ENCODE measurements at places on chromosomes 12 and 14. TPM values are rescaled to one million over a fixed set of nuclear protein-coding genes. Genes with fewer than 3 reads are reported as not detected.

DNA sequence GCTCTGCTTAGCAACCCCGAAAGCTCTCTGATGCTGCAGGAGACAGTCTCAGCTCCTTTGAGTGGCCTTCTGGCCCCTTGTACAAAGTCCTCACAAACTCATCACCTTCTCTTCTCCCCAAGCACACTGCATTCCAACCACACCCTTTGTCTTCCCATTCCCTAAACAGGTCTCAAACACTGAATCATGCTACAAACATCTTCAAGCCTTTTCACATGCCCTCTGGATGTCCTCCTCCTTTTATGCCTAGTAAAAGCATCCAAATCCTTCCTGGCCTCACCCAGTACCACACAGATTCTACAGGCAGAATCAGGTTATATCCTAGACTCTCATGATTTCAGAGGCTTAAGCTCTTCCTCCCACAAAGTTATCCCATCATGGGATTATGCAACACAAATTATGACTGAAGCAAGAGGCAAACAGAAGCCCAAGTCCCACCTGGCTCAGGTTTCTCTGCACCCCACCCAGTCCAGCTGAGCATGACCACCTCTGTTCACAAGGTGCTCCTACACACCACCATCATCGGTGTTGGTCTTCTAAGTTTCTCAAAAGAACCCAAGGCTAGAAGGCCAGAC is 61.4 kb upstream of the PCED1B start:
- DNase-seq, result no peak
- no peak overlapping the region for H3K27ac ChIP-seq
- no peak overlapping the region for H3K4me3 ChIP-seq
- no peaks in the 10 kb centered on the region for H3K36me3 ChIP-seq

- H3K36me3 ChIP-seq, result no peaks in the 10 kb centered on the region
- peak within 1 kb of the TSS; percentile 18 for H3K4me3 ChIP-seq
- H3K27ac ChIP-seq, result no peak within 1 kb of the TSS
- H3K27me3 ChIP-seq, result peaks cover 50% of the 10 kb centered on the region
- DNase-seq, result peak; percentile 12
- H3K4me1 ChIP-seq, result peaks cover 2% of the 10 kb centered on the region
Observed at GRCh38 chr14:59870277-59871165, at the start of gene RTN1. Gene RTN1, minus strand, starts transcription at chr14:59870776. Its CDS starts 146 bp downstream, at chr14:59870630.

- no peak for DNase-seq
- H3K27me3 ChIP-seq, result no peaks in the 10 kb centered on the region
- H3K4me1 ChIP-seq, result no peaks in the 10 kb centered on the region
- H3K27ac ChIP-seq, result no peak overlapping the region
- no peak overlapping the region for H3K4me3 ChIP-seq
Observed at GRCh38 chr14:23827100-23827892, 126.3 kb upstream of the DHRS4 start.

GRCh38 chr12:90106568-90106967 is 397.9 kb upstream of the ATP2B1 start:
- no peak overlapping the region for H3K4me3 ChIP-seq
- H3K27ac ChIP-seq, result no peak overlapping the region
- DNase-seq, result no peak
- no peaks in the 10 kb centered on the region for H3K4me1 ChIP-seq

DNA sequence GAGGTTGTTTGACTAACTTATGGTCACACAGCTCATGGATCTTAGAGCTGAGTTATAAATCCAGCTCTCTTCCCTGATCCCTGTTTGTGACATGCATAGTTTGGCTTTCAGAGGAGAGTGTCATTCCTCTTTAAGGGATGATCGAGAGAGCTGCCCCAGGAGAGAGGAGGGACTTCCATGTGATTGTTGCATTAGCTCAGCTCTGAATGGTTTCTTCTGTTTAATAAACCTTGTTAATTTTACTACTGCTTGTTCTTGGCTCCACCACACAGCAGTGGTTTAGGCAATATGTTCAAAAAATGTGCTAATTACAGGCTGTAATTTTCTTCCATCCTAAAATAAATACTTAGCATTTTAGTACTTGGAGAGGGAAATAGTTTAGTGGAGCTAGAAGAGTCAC is 152.5 kb downstream of the C12orf75 start:
- H3K27ac ChIP-seq, result no peak overlapping the region
- no peaks in the 10 kb centered on the region for H3K4me1 ChIP-seq
- DNase-seq, result no peak
- H3K4me3 ChIP-seq, result no peak overlapping the region

- no peak overlapping the region for H3K27ac ChIP-seq
- H3K36me3 ChIP-seq, result no peaks in the 10 kb centered on the region
- H3K27me3 ChIP-seq, result no peaks in the 10 kb centered on the region
- no peak overlapping the region for H3K4me3 ChIP-seq
- H3K4me1 ChIP-seq, result no peaks in the 10 kb centered on the region
Observed at GRCh38 chr12:92338671-92339070, 193.0 kb upstream of the BTG1 start.

DNA sequence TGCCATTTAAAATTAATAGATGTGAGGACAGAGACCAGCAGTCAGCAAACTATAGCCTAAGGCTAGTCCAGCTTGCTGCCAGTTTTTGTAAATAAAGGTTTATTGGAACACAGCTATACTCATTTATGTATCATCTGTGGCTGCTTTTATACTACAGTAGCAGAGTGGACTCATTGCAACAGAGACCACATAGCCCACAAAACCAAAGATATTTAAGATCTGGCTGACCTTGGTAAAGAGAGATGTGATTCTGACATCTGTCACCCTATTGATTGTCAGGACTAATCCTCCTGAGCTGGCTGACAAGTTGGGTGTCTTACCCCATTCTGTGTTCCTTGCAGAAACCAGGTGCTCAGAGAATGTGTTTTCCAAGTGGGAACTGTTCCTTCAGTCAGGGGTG is 99.9 kb downstream of the BEGAIN start:
- no peaks in the 10 kb centered on the region for H3K27me3 ChIP-seq
- H3K4me3 ChIP-seq, result no peak overlapping the region
- no peak overlapping the region for H3K27ac ChIP-seq
- DNase-seq, result no peak
- no peaks in the 10 kb centered on the region for H3K36me3 ChIP-seq
- H3K4me1 ChIP-seq, result no peaks in the 10 kb centered on the region

GRCh38 chr12:83010169-83010804 is 323.6 kb downstream of the TMTC2 start:
- no peak overlapping the region for H3K4me3 ChIP-seq
- no peaks in the 10 kb centered on the region for H3K36me3 ChIP-seq

DNA sequence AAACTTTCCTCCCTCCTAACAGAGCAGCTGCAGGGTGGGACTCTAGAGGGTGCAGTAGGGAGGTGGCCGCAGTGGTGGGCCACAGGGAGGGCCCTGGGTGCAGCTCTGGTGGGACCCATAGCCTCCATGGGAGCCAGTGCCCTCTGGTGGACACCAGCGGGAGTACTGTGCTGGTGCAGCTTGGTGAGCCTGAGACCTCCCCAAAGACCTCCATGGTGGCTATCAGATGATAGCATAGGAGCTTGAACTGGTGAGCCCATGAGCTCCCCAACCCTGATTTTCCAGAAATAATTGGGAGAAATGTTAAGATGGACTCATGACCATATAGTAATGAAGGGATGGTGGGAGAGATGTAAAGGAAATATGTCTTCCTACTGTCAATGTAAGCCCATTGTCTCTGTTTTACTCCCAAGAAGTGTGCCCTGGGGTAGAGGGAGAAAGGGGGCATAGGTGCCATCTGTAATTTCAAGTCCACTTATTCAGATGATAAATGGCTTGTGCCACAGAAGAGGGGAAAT is 98.7 kb downstream of the GAS2L3 start:
- no peaks in the 10 kb centered on the region for H3K36me3 ChIP-seq
- H3K27me3 ChIP-seq, result no peaks in the 10 kb centered on the region
- peak; percentile 12 for DNase-seq
- no peaks in the 10 kb centered on the region for H3K4me1 ChIP-seq
- no peak overlapping the region for H3K4me3 ChIP-seq
- H3K27ac ChIP-seq, result no peak overlapping the region

DNA sequence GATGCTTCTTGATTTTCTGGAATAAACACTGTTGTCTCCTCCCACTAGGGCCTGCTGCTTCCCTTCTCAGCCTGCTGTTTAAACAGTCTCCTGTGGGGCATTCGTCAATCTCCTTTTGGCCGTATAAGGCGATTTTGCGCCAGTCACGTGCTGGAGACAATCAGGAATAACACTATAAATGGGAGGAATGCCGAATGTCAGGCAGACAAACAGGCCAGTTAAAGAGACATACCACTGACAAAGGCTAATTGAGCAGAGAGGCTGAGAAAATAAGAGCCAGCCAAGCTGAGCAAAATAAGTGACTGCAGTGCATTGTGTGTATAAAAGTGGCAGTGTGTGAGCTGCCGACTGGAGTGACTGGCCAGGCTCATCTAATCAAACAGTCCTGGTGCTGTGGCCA is 23.3 kb downstream of the DMAC2L start:
- peak overlapping the region; percentile 87 for H3K27ac ChIP-seq
- no peak for DNase-seq
- H3K4me3 ChIP-seq, result no peak overlapping the region

DNA sequence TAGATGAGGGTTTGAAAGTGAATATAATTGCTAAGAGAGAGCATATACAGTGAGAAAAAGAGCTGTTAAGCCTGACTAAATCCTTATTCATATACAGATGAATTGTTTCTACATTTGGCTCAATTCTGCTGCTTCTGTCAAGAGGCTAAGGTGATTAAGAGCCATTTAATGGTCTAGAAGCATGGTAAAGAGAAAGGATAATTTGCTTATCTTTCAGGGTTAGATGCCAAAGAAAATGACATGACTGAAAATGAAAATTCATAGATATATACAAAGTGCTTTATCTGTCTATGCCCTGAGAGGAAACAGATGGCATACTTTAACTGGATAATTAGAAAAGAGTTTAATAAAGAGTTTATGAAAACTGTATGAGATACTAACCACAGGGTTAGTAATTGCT is 834.9 kb downstream of the SLC6A15 start:
- no peaks in the 10 kb centered on the region for H3K27me3 ChIP-seq
- DNase-seq, result no peak
- no peak overlapping the region for H3K4me3 ChIP-seq
- H3K4me1 ChIP-seq, result no peaks in the 10 kb centered on the region

- H3K4me1 ChIP-seq, result peaks cover 15% of the 10 kb centered on the region
- no peak for DNase-seq
- H3K4me3 ChIP-seq, result no peak overlapping the region
- H3K36me3 ChIP-seq, result no peaks in the 10 kb centered on the region
- no peak overlapping the region for H3K27ac ChIP-seq
Observed at GRCh38 chr12:117119592-117120198, 20.5 kb upstream of the TESC start.

DNA sequence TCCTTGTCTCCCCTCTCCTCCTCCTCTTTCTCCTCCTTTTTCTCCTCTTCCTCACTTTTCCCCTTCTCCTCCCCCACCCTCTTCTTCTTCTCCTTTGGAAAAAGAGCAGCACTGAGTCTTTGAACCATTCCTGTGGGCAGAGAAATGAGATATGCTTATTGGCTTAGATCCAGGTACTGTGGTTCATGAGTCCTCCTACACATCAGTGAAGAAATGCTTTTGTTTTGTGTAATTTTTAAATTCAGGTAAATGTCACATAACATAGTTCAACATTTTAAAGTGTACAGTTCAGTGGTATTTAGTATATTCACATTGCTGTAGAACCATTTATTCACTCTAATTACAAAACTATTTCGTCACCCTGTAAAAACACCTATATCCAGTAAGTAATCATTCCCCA is 402.1 kb downstream of the AACS start:
- H3K36me3 ChIP-seq, result no peaks in the 10 kb centered on the region
- no peak for DNase-seq
- no peak overlapping the region for H3K4me3 ChIP-seq
- H3K4me1 ChIP-seq, result no peaks in the 10 kb centered on the region
- H3K27me3 ChIP-seq, result no peaks in the 10 kb centered on the region

- DNase-seq, result no peak
- H3K4me3 ChIP-seq, result no peak overlapping the region
Observed at GRCh38 chr14:21626491-21627230, 8.1 kb downstream of the OR10G2 start.

DNA sequence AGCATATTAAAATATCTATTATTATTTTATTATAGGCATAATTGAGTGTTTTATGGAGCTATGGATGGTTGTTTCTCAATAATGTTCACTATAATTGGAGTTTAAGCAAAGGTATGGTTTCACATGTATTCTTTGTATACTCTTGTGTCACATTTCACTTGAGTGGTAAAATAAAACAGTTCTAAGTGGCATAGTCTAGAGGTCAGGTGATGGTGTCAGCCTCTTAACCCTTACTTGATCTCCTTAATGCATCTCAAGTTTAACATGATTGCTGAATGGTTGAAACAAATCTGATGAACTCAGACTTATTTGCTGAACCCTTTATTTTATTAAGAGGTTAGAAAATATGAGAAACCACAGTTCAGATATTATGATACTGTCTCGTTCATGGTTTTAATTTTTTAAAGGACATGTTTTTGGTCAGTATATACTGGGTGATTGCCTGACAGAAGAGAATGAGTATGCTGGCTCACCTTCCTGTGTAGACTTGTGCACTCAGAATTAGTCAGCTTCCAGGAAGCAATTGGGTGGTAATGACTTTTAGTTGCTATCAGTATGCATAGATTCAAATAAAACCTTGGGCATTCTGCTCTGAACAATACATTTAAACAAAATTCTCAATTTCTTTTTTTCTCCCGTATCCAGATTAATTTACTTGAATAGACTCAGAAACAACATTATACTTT is 464.6 kb downstream of the PCNX1 start:
- H3K36me3 ChIP-seq, result no peaks in the 10 kb centered on the region
- no peaks in the 10 kb centered on the region for H3K4me1 ChIP-seq
- no peaks in the 10 kb centered on the region for H3K27me3 ChIP-seq
- H3K4me3 ChIP-seq, result no peak overlapping the region
- no peak for DNase-seq
- no peak overlapping the region for H3K27ac ChIP-seq

- H3K36me3 ChIP-seq, result peaks cover 4% of the 10 kb centered on the region
- no peak overlapping the region for H3K4me3 ChIP-seq
- H3K27ac ChIP-seq, result no peak overlapping the region
- DNase-seq, result no peak
- H3K27me3 ChIP-seq, result no peaks in the 10 kb centered on the region
Observed at GRCh38 chr12:104656921-104657320, 200.2 kb downstream of the CHST11 start.

Gene SBNO1
- total RNA-seq, result 22.9 TPM

Gene MDP1
- total RNA-seq, result 47.9 TPM

Gene GLIPR1L1
- total RNA-seq, result not detected

Gene PMCH
- total RNA-seq, result 0.47 TPM

Gene RND1
- total RNA-seq, result 1.1 TPM

Gene GUCY2C
- total RNA-seq, result under 0.01 TPM

Gene SELPLG
- 69.6 TPM for total RNA-seq
